Ammon's horn (tissue), 1 donor: ENCODE measurements at places on chromosomes 2 and 18.

GRCh38 chr2:19358242-19359020 lies at the start of gene OSR1:
Gene OSR1, minus strand, starts transcription at chr2:19358623. Its CDS starts 4,818 bp downstream, at chr2:19353805.
- no peak for DNase-seq

DNA sequence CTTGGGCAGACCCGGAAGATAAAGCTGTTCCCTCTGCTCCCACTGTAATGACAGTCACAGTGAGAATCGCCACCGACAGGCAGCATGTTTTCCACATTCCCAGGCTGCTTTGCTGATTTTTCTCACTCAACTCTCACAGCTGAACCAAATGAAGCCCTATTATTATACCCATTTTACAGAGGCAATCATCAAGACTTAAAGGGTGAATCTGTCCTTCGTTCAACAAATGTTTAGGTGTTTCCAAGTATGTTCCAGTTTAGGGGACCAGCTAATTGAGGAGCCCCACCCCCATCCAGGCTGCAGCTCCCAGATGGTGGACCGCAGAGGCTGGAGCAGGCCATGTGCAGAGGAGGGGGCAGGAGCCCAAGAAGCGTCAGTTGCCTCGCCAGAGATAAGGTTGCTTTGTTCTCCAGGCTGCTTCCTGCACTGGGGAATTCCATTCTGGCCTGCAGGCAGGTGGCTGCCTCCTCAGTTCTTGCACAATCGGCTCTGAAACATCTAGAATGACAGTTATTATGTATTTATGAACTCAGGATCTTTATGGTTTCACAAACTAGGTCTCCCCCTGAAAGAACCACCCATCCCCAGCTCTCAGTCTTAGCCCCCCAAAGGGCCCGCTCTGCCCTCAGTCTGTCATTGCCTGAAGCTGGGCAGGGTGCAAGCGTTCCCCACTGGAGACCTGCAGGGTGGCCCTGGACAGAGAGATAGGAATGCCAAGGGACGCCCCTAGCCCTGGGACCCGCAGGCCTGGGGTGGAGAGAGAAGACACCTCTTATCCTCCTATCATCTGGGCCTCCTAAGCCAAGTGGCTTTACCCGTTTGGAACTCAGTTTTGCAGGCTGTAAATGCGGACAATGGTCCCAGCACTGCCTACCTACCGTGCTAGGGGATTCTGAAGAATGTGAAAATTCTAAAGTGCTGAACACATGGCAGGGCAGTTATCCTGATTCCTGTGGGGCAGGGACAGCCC lies 49.1 kb upstream of the MYCN start:
- no peak for DNase-seq

- DNase-seq: peak; percentile 46
These were observed 159.4 kb downstream of the AGPS start for GRCh38 chr2:177551989-177552421.

DNA sequence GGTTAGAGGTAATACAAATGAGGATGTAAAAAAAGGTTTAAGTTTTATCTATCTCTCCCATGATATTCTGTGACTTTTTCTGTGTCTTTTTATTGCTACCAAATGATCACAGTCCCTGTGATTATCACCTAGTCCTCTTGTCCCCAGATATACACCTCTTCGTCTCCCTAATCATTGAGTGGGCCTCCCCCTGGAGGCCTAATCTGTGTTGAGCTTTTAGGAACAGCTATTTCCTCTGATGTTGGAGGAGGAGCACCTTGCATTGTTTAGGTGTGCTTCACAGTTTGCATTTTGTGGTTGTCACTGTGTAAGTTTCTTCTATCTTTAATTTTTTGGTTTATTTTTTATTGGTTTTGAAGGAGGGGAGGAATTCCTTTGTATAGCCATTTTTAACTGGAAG lies 33.3 kb downstream of the CCDC85A start:
- no peak for DNase-seq

DNA sequence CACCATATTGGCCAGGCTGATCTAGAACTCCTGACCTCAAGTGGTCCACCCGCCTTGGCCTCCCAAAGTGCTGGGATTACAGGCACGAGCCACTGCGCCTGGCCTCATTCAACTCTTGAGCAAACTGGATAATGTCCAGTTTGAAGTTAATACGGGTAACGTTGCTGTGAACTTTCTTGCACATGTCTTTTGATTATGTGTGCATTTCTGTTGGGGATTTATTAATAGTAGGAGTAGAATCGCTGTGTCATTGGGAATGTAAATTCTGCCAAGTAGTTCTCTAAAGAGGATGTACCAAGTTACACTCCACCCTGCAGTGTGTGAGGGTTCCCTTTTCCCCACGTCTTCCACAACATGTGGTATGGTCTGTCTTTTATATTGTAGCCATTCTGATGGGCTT lies 6.2 kb downstream of the IMPA2 start:
- no peak for DNase-seq

- no peak for DNase-seq
These were observed 200.0 kb downstream of the PIK3C3 start for GRCh38 chr18:42155024-42155423.

DNA sequence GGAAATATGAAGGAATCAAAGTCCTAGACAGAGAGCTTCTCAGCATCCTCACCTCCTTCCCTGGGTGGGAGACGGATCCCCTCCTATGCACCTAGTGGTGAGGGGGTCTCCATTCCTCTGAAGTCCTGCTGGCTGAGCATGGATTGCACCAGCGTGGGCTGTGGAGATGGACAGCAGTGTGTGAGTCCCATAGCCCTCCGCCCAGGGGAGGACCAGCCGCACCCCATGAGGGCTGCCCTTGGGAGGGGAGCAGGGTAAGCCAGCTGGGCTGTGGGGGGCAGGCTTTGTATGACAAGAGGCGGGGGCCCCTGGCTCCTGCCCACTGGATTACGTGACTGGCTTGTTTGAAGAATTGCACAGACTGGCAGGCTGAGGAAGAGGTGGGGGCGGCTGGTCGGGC lies 768.2 kb downstream of the GALR1 start:
- no peak for DNase-seq

- DNase-seq: no peak
These were observed 221.6 kb downstream of the NR4A2 start for GRCh38 chr2:156110890-156111289.

DNA sequence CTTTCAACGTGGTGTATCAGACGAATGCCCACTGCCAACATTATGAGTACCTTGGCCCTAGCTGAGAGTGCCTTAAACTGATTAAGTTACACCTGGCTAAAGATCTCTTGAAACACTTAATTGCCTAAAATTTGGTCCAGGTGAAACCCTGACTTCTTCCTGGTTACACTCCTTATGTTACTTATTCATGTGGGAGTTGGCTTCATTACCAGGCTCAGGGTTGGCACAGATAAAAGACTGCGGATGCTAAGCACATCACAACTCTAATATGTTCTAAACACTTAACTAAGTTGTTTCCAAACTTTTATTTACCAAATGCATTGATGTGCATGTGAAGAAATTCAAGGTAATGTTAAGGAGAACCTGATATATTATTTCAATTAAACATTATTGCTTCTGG lies 298.9 kb downstream of the TCF4 start:
- no peak for DNase-seq

- no peak for DNase-seq
These were observed 6.7 kb downstream of the PELI1 start for GRCh38 chr2:64137567-64137966.

DNA sequence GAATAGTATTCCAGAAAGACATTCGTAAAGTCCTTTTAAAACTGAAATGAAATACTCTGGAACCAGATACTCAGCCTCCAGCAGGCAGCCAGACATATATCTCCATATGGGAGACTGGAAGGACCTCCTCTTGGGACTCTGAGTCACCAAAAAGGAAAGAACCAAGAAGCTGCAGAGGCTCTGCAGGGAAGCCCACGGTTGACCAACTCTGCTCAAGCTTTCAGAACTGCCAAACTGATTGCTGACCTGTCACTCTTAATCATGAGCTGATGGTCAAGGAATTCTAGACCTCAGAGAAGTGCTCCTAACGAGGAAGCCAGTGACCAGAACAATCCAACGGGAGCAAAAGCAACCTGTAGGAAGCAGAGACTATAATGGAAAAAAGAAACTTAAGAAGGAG lies 434.7 kb downstream of the EIPR1 start:
- DNase-seq: no peak

DNA sequence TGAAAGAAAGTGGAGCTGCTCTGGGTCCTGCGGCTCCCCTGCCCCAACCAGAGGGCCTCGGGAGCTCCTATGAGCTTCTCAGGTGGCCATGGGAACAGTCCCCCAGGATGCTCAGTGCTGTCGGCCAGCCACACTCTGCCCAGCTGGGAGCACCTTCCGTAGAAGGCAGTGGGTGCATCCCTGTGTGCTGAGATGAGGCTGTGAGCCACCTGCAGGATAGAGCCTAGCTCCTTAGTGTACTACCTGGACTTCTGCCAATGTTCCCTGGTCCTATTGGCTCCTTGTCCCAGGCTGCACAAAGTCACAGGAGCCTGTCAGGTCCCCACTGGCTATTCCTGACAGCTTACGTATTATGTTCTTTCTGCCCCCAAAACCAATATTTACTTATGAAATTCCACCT lies 16.1 kb downstream of the PRELID3A start:
- no peak for DNase-seq

DNA sequence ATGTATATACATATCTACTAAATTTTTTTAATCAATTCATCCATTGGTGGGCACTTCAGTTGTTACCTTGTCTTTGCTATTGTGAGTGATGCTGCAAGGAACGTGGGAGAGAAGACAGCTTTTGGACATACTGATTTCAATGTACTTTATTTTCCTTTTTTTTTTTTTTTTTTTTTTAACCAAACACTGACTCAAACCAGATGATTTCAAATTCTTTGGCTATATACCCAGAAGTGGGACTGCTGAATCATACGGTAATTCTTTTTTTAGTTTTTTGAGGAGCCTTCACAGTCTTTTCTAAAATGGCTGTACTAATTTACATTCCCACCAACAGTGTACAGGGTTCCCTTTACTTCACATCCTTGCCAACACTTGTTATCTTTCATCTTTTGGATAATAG lies 204.7 kb downstream of the INSIG2 start:
- DNase-seq: no peak

DNA sequence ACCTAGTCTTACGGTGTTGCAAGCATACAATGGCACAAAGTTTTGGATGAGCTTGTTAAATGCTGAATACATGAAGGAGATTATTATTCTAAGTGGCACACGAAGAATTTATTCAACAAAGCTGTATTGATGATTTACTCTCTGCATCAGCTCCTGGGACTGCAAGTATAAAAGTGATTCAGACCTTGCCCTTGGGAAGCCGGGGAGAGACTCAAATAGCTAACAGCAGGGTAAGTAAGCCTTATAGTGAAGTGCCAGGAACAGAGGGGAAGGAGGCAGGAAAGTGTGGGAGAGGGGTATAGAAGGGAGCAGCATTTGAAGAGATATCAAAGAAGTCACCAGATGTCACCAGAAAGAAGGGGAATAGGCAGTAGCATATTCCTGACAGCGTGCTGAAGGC lies 115.4 kb downstream of the MCFD2 start:
- no peak for DNase-seq

- DNase-seq: no peak
These were observed 125.6 kb upstream of the CAPN13 start for GRCh38 chr2:30932870-30933269.

DNA sequence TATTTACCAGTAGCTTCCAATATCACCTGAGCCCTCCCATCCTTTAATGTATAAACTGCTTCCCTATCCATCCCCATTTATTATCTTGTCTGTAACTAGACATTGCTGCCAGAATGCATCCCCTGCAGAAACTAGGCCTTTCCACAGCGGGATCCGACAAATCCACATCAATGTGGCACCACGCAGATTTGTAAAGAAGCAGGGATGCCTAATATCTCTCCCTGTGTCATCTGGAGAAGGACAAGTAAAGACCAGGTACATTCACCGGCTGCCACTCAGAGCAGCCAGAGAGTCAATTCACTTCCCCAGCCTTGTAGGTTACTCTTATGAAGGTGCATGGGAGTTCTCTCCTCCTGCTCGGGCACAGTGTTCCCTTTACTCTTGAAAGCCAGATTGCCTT lies 98.8 kb upstream of the MAP3K20 start:
- no peak for DNase-seq

DNA sequence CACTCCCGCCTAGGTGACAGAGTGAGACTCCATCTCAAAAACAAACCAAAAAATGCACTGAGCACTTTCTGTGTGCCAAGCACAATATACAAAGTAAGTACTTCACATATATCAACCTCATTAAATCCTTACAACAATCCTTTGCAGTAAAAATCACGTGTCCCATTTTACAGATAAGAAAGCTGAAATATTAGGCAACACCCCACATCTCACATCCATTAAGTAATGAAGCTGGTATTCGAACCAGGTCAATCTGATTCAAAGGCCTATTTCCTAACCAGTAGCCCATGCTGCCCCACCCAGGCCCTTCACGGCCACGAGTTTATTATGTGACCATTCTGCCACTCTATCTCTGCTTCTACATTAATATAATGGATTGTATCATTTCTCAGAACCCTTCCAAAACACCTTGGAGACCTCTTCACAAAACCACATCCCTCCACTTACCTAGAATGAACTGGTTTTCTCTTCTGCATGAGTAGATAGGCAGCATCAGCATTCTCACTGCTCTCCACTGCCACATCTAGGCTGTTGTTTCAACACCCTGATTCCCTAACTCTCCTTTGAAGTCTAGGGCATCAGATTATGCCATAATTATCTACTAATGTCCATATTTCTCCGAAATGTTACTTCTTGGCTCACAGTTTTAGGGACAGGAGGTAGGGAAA lies 3.1 kb upstream of the EXOC6B start:
- no peak for DNase-seq

GRCh38 chr2:224039080-224039769 lies at the start of gene SERPINE2:
Gene SERPINE2, minus strand, starts transcription at chr2:224039286. Its CDS starts 37,386 bp downstream, at chr2:224001900.
- peak; percentile 85 for DNase-seq

- DNase-seq: no peak
These were observed 41.3 kb downstream of the HDLBP start for GRCh38 chr2:241274127-241274526.

- DNase-seq: peak; percentile 21
These were observed 14.8 kb downstream of the SLC16A14 start for GRCh38 chr2:230053753-230054478.

- DNase-seq: no peak
These were observed 83.2 kb downstream of the COMMD1 start for GRCh38 chr2:61988462-61989366.

- no peak for DNase-seq
These were observed 17.3 kb downstream of the MTA3 start for GRCh38 chr2:42585779-42586178.

DNA sequence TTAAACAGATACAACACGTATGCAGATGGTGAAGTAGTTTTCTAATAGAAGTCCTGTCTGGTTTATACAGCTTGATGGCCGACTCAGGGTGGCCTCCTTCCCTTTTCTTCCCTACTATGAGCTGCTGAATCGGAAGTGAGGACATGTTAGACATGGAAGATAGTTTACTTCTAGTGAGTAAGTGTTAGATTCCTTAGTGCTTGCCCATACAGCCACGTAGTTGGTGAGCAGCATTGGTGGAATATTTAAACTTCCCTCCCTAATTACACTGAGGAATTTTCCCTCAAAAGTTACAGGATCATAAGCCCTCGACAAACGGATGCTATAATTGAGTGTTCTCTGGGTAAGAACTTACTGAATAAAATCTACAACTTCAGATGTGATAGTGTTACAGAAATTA lies 52.1 kb downstream of the RHBDD1 start:
- DNase-seq: no peak

- peak; percentile 62 for DNase-seq
These were observed 419.6 kb upstream of the POU3F3 start for GRCh38 chr2:104434318-104434792.
